Lung (tissue), 17 donors: ENCODE measurements at places on chromosomes 2 and 18.

GRCh38 chr18:42363446-42364441 lies 408.7 kb downstream of the PIK3C3 start:
- no peak for DNase-seq

- no peak for DNase-seq
Measured at GRCh38 chr2:99467390-99467789, 22.4 kb downstream of the REV1 start.

DNA sequence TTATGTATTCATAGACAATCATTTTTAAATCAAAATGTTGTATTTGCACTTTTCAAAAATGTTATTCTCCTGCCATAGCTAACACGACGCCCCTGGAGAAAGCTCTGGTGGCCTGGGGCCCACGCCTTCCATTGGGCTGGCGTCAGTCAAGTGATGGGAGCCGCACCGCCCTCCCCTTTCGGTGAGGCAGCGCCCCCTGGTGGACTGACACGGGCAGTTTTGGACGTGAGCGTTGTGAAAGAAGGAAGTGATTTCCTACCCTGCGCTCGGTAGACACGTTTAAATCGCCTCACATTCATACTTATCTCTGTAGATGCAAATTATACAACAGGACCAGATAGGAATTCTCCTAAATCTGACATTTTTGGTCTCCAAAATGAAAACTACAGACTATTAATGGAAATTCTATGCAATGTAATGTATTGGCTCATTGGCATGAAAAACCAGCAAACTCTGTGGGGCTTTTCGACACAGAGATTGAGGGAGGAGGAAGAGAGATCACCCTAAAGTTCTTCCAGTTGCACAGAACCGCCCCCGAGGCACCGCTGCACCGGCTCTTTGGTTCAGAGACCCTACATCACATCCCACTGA lies 326.2 kb upstream of the SOX11 start:
- peak; percentile 86 for DNase-seq

- no peak for DNase-seq
Measured at GRCh38 chr2:112683550-112684414, 37.0 kb upstream of the NT5DC4 start.

- DNase-seq = no peak
Measured at GRCh38 chr2:133287709-133288108, 280.6 kb downstream of the NCKAP5 start.

DNA sequence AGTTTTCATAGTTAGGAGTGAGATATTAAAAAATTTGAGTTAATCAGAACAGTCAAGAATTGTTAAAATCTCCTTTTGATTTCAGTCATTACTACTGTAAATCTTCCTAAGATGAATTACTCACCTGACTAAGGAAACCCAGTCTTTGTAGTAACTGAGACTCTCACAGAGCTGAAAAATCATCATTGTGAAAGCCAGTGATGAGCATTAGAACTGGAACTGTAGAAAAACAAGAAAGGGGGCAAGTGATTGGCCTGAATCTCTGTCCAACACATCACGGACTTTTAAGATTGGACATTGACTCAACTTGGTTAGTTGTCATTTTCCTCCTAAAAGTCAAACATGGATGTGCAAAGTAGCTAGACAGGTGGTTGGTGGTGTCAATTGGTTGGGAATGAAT lies 21.9 kb downstream of the SETBP1 start:
- no peak for DNase-seq

- peak; percentile 70 for DNase-seq
Measured at GRCh38 chr18:48751727-48752468, 198.9 kb downstream of the SMAD7 start.

DNA sequence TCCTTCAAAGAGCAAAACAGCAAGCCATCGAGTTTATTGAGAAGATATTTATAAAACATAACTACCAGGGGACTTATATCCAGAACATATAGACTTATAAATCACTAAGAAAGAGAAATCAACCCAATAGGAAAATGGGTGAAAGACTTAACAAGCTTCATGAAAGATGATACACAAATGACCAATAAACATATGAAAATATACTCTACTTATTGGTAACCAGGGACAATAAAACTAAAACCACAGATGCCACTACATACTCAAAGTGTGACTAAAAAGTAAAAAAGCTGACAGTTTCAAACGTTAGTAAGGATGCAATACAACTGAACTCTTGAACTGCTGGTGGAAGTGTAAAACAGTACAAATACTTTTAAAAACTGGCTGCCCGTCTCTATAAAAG lies 154.3 kb downstream of the TMEM163 start:
- DNase-seq = no peak

- DNase-seq = no peak
Measured at GRCh38 chr2:86150502-86150901, 44.5 kb downstream of the PTCD3 start.

GRCh38 chr18:62186499-62186773 lies 420 bp downstream of the PIGN start:
- peak; percentile 56 for DNase-seq

DNA sequence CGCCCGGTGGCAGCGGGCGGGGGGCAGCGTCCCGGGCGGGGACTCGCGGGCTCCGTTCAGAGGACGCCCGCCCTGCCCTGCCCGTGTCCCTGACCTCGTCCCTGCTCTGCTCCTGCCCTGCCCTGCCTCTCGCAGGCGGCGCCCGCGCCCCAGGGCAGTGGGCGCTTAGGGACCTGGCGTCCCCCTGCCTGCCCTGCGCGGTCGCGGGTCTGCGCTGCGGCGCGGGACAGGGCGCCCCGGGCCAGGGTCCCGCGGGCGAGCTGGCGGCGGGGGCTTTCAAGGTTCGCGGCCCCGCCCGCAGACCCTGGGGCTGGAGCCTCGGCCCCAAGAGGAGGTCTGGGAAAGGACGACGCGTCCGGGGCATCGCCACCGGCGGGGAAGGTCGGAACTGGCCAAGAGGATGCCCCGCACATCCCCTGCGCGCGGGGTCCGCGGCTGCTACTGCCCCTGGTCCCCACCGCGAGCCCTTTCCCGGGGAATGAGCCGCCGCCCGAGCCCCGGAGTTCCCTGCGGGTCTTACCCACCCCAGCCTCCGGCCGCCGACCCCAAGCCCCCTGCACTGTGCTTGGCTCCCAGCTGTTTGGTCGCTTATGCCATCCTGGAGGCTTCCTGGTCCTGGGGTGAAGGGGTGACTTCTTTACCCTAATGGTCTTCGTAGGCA lies 679 bp downstream of the RNF144A start:
- DNase-seq = peak; percentile 35

- no peak for DNase-seq
Measured at GRCh38 chr2:208037564-208038487, 12.5 kb upstream of the PLEKHM3 start.

DNA sequence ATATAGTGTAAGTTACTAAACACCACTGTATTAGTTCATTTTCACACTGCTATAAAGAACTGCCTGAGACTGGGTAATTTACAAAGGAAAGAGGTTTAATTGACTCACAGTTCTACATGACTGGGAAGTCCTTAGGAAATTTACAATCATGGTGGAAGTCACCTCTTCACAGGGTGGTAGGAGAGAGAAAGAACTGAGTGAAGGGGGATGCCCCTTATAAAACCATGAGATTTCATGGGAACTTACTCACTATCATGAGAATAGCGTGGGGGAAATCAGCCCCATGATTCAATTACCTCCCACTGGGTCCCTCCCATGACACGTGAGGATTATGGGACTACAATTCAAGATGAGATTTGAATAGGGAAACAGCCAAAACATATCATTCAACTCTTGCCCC lies 618.0 kb downstream of the NYAP2 start:
- DNase-seq = no peak

- DNase-seq = no peak
Measured at GRCh38 chr2:179272406-179273192, 8.0 kb upstream of the SESTD1 start.

DNA sequence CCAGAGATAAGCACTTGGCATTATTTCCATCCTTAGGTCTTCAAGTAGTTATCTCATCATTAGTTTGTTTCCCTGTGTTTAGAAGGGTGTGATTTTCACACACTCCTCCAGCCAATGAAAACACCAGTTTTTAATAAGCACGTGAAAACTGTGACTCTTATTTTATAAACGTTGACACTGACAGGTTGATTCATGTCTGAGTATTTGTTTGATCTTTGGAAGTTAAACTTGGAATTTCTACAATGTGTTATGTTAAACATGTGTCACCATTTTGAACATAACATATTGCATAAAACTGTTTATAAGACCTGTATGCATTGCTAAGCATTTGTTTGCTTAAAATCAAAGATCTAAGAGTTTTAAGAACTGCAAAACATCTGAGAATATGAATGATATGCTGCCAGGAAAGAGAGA lies 27.6 kb downstream of the SLC40A1 start:
- peak; percentile 82 for DNase-seq

- DNase-seq = no peak
Measured at GRCh38 chr2:159922563-159922962, 124.6 kb upstream of the CD302 start.

DNA sequence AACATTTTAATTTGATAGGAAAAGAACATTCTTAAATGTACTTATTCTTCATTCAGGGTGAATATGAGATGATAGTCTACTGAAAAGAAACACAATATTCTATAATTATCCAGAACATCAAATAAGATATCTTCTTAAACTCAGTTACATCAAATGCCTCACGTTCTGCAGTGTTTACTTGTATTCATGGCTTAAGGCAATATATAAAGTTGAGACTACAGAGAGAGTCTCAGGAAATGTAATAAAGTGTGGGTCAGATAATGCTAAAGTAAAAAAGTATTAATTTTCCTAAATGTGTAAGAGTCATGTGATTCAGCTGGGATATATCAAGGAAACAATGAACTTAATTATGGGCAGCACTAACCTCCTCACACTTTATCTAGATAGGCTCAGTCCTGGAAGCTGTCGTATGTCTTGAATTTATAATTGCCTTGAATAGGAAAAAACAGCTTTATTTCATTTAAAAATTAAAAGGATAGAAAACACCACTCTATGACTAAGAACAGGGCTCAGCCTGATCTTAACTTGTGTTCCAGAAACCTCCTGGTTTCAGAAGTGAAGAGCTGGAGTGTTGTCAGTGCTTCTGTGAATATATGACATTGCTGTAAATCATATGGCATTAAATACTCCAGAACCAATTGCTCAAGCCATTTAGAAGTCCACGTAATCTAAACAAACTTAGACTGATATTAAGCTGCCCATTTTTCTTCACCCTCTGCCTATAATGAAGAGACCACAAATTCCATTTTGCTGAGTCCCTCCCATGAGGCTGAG lies 240.2 kb downstream of the FSIP2 start:
- DNase-seq = no peak

GRCh38 chr2:6694555-6694954 lies 171.2 kb downstream of the CMPK2 start:
- peak; percentile 61 for DNase-seq

DNA sequence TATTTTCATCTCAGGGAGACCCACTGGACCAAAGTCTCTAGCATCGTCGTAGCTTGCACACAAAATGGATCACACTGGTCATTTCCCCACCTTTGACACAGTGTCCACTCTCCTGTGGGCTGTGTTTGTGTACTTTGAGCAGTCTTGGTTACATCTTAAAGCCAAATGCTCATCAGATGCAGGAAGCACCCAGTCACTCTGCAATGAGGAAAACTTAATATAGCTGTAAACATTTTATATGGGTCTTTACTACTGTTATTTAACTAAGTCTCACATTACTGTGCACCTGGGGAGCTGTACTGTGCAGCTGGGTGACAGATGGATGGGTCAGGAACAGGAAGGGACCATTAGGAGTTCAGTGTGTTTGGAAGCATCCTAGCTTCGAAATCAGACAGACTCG lies 109.0 kb upstream of the CXCR4 start:
- no peak for DNase-seq

DNA sequence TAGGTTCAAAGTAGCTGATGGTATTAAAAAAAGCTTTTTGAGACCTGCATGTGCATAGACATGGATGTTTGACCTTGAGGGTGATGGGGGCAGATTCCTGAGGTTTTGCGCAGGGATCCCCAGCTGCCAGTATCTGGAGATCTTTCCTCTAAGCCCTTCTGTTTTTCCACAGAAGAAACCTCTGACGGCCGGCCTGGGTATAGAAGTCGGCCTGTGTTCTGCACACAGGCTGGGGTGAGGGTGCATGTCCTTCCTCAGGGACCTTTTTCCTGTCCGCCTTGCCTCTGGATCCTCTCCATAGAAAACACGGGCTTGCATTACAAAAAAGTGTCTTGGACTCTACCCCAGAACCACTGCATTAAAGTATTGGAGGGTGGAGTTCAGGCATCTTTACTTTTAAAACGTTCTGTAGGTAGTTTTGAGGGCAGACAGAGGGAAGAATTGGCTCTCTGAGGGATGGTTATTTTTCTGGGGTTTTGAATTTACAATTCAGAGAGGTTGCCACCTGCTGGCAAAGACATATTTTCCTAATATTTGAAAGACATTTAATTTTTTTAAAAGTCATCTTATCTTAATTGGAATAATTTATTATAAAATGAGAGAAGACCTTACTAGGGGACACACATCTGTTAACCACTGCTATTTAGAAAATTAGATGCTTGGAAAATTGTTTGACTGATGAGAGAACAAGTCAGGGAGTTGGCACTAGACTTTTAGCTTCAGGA lies 350.6 kb downstream of the DCDC2C start:
- no peak for DNase-seq

DNA sequence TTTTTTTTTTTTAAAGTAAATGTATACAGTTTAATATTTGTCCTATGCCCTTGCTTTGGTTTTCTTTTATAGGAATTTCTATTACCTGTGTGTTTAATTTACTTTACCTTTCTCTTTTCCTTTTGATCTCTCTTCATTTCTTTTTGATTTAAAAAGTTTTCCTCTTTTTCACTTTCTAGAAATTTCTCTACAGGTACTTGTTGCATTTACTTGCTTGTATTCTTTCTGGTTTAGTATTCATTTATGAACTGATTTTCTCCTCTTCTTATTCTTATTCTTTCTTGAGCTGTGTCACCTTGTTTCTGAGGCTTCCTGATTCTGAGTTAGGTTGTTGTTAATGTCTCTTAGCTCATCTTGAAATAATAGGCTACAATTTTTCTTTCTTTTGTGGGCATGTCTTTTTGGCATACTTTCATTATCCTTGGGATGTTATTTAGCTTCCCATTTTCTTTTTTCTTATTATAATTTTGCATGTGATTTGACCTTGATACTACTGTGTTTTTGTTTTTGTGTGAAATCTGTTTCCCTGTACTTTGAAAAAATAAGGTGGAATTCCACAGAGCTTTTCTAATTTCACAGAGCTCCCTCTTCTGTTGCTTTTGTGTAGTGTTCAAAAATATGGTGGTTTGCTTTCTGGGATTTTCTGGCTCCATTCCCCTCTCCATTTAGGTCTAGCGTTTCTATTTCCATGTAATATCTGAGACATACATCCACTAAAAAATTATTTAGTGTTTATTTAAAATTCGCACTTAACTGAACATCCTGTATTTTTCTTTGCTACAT lies 25.5 kb upstream of the ALMS1 start:
- peak; percentile 1 for DNase-seq

- DNase-seq = no peak
Measured at GRCh38 chr18:28112056-28112470, 64.9 kb downstream of the CDH2 start.

- peak; percentile 34 for DNase-seq
Measured at GRCh38 chr2:102154946-102155702, 12.6 kb downstream of the IL1R1 start.

DNA sequence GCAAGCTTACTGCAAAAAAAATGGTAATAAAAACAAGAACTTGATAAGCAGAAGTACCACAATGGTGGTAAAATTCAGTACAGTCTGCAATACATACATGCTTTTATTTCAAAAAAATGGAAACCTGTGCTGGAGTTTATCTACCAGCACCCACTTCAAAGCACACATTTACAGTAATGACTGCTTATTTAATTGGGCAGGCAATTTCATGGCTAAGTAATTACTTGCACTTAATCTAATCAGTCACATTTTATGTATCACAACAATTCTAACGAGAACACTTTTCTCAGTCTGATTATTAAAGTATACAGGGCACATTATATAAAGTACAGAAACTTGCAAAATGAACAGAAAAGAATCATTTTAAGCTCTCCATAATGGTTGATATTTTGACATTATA lies 5.2 kb downstream of the APCDD1 start:
- DNase-seq = no peak
